ENCODE measurements at places on chromosomes 3 and 15.

DNA sequence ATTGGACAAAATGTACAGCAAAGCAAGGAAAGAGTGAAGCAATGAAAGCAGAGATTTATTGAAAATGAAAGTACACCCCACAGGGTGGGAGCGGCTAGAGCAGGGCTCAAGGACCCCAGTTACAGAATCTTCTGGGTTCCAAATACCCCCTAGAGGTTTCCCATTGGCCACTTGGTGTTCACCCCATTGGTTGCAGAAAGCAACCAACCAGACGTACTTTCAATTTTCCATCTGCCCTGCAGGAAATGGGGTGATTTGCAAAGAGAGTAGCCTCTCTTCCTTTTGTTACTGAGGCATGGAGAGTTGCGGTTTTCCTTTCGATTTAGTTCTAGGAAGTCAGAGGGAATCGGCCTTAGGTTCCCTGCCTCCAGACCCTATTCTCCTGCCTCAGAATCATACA, 2.4 kb downstream of the PML start:
- no peak for DNase-seq

GRCh38 chr3:8423307-8423706, 78.3 kb upstream of the LMCD1 start:
- no peak for DNase-seq

- DNase-seq = peak; percentile 91
Observed at GRCh38 chr3:170642882-170643601, 57.2 kb upstream of the SLC7A14 start.

DNA sequence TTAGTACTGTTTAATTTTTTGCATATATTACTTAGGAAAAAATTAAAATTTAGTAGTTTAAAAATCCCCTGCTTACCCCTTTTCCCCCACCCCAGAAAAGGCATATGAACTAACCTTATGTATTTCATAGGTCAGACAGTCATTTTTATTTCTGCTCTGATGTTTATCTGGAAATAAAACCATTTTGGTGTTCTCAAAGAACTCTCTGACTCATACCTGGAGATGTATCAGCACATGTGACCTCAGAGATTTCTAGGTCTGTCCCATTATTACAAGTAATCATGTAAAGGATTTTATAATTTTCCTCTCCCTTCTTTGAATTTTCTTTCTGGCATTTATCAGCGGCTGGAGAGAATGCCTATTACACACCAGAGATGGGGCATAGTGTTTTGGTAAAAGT, 14.1 kb upstream of the CCR8 start:
- no peak for DNase-seq

DNA sequence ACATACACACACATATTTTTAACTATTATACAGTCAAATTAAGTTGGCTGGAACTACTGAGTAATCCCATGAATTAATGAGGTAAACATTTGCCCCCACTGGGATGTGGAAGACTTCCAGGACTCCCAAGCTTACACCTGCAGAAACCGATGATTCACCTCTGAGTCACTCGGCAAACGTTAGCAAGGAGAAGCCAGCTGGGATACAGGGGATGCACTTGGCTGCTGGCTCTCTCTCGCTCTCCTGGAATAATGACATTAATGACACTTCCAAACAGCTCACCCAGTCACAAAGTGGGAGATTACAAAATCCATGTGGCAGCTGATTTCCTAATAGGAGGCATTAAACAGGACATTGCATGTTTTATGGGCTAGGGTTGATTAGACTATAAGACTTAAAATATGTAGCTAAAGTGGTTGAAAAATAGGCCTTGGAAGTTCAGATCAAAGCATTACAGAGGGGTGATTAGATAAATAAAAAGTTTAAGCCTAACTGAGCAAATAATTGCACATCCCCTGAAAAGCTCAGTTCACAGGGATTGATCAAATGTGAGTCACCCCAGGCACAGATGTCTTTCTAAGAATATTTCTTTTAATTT, 500.9 kb downstream of the SOX2 start:
- DNase-seq = no peak

- no peak for DNase-seq
Observed at GRCh38 chr3:58272891-58273290, 33.2 kb upstream of the RPP14 start.

DNA sequence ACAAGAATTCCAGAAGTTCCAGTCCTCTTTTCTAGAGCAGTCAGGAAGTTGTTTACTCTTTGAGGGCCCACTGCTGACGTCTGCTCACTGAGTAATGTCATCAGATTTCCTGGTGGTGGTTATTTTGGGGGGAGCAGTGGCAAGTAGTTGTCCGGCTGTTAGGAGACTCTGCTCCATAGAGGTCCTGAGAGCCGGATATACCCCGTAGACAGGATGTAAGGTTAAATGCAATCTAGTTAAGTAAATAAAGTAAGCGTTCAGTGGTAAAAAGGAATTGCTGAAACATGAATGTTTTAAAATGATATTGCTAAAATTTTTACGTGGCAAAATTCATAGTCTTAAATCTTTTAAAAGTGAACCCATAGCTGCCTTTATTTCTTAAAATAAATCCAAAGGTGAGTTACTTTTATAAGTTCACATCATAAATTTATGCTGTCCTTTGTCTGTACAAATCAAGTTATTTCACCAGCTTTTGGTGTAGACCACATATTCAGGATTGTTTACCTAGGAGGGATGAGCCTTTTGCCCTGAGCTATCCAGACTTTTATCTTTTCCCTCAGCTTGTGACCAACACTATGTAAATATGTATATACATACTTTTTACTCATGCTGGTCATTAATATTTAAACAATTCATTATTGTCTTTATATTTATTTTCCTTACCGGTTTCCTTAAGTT, 65.8 kb downstream of the PDE8A start:
- DNase-seq = peak; percentile 6

- no peak for DNase-seq
Observed at GRCh38 chr3:32707026-32707370, 22.0 kb downstream of the CNOT10 start.

DNA sequence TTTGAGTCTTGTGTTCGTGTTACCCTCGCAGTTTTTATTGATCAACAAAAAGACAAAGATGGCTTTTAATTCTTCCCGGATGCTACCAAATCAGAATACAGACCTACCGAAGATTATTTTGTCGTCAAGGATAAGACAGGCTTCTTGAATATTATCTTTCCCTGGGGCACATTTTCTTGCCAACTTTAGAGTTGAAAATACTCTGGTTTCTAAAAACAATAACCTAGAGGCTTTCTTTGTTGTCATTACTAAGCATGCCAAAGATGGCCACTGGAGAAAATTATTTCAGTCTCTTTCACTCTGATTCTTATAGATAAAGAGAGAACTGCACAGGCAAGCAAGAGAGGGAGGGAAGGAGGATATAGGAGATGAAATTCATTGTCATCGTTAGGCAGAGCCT, 33.9 kb downstream of the OXNAD1 start:
- DNase-seq = no peak

DNA sequence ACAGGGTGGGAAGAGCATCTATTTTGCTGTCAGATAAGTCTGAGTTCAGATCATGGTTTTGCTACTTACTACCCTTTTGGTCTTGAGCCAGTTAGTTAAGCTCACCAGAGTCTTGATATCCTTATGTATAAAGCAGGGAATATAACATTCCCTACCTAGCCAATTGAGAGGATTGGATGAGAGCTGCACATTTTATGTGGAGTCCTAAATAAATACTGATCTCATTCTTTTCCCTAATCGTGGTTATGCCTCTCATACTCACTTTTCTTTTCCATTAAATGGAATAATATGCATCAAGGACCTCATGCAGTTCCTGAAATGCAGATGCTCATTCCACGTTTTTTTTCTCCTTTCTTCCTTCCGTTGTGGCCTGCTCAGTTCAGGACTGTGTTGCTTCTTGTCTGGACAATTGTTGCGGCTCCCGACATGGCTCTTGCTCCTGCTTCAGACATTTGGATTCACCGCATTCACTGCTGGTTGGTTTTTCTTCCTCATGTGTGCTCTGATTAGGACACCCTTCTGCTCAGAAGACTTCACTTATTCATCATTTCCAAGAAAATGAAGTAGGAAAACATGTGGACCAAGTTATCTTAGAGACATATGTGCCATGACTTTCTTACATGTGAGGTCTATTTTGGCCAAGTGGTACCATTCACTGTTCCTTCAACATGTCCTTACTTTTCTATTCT, 90.2 kb downstream of the NFKBIZ start:
- DNase-seq = no peak

DNA sequence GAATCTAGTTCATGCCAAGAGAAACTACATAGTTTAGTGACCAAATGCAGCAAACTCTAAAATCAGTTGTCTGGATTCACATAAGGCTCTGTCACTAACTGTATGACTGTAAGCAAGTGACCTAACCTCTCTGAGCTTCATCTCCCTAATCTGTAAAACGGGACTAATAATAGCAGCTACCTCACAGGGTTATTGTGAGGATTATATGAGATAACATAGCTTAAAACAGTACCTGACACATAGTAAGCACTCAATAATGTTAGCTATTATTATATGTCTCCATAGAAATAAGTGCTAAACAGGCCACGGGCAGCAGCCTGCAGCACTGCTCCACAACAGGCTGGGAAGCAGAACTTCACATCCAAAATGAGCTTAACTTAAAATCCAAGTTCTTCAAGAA, 30.2 kb downstream of the NPTN start:
- no peak for DNase-seq

DNA sequence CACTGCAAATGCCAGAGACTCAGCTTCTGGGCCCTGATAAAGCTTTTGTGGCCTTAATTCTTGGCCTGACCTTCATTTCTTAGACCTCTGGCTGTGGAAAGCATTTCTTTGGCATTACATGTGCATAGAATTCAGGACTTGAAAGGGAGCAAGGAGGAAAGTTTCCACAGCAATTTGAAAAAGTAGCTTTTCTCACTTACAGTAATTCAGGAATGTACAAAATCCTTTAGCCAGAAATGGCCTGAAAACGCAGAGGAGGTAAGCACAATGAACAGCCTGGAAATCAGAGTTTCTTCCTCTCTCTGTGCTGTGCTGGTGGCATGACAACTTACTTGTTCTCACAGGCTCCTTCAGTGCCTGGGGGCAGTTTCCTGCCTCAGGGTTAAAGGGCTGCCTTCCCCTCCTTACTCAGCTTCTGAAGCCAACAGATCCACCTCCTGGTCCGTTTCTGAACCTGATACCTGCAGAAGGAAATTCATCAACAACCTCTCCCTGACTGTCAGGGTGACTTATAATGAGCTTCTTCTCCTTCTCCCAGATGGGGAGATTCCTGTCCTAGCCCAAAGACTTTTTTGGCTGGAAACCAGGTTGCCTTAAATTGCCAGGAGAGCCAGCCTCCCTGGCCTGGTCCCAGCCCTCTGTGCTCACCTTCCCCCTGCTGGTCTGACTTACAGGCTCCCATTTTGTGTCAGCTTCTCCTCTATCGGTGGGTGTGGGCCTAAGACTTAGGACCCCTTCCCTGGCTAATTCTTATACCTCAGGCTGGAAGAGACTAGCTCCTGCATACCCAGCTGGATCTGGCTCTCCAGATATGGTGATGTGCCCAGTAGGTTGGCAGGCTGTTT, 102.3 kb downstream of the MYRIP start:
- no peak for DNase-seq

DNA sequence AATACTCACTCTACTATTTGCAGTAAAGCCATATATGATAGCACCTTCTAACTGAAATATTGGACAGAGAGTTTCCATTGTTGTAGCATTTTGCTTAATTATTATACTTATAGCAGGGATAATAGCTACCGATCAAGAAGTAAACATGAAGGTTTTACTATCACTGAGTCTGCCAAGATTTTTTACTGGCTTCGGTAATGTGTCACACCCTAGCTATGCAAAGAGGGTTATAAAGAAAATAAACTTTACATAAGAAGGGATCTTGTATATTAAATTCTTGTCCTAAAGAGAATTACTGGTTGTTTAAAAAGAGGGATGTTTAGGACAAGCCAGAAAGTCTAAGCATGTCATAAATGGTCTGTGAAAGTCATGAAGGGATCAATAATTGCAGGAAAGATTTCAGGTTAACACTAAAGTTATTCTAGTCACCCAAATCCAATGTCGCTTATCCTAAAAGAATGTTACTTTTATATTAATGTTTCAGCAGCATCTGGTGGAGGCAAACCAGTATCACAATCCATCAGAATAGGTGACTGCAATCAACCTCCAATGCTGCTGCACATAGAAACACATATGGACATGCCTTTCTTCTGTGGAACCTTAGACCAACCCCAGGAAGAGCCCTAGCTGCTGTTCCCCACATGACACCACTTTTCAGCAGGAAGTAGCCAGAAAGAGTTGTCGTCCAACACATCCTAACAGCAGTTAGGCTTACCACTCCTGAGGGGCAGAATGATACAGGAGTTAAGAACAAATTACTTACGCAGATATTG, 62.7 kb upstream of the GK5 start:
- DNase-seq = no peak

GRCh38 chr15:61339516-61339915, 110.4 kb upstream of the RORA start:
- DNase-seq = no peak

DNA sequence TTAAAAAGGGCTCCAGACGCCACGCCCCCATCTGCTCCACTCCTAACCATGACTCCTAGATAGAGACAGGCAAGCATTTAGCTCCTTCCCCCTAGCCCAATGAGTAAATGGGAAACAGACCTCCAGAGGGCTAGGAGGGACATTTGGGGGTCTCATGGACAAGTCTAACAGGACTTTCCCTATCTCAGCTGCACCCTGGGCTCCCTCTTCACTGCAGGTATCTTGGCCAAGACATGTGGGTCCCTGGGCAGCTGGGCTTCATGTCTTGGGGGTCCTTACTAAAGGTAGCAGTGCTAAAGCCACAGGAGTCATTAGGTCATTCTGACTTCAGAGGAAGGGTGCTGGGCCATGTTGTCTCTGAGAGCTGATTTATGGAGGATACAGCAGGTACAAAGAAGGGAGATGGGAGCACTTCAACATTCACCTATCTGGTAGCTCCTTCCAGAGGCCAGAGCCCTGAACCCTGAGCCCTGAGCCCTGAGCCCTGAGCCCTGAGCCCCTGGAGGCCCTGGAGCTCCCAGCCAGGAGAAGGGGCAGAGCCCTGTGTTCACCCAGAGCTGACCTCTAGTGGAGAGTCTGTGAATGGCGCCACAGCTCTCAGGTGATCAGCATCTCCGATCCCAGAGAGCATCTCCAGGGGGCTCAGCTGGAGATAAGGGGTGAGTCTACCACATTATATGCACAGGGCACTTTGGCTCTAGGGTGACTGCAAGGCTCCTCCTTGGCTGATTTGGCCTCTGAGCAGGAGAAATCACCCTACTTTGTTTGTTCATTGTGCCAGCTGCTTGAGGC, 40.1 kb upstream of the EPHB1 start:
- DNase-seq = peak; percentile 66

DNA sequence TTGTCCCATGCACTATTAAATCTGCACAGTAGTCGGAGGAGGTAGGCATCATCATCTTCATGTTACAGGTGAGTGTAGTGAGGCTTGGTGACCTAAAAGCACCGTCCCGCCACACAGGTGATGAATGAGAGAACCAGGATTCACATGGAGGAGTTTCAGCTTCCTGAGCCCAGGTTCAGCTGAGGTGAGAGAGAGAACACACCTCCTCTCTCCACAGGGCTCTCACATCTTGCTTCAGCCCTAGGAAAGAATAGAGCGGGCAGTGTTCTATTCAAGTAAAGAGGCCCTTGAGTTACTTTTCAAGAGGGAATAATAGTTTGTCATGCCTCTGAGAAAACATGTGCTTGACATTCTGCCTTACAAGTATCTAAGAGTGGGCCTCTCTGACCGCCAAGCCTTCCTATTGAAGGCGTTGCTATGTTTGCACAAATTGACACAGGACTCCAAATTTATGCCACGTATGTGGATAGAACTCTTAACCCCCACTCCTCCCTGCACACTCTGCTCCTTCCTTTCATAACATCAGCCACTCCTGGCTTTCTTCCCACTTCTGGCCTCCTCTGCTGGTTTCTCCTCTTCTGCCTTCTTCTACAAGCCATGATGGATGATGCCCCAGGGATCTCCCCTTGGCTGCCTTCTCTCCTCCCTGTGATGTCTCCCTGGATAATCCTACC, 138.3 kb upstream of the ABHD17C start:
- DNase-seq = peak; percentile 85
